ENCODE measurements at places on chromosomes 5 and 9.

- no peak for DNase-seq
Measured at GRCh38 chr5:41459557-41459956, 50.8 kb downstream of the PLCXD3 start.

DNA sequence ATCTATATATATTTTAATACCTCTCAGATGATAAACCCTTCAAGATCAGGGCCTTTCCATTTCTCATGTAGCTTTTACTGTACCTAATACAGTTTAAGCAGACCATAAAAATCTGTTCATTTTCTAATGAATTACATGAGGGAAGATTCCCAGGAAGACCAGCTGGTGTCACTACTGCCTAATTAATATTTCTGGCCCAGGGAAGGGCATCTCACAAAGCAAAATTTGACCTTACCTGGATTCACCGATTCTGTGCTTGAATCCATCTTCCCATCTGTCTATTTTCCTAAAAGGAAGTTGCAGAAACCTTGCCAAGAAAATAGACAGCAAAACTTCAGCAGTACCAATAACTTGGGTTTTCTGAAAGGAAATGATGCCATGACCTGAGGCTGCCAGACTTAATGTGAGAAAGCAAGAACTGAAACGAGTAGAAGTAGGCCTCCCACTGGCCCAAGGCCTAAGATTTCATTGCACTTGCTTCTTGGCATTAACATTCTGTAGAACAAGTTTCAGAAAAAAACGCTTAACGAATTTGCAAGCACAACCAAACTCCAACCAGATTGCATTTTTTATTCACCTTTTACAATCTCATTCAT is 83.0 kb upstream of the GLIS3 start:
- DNase-seq = no peak

DNA sequence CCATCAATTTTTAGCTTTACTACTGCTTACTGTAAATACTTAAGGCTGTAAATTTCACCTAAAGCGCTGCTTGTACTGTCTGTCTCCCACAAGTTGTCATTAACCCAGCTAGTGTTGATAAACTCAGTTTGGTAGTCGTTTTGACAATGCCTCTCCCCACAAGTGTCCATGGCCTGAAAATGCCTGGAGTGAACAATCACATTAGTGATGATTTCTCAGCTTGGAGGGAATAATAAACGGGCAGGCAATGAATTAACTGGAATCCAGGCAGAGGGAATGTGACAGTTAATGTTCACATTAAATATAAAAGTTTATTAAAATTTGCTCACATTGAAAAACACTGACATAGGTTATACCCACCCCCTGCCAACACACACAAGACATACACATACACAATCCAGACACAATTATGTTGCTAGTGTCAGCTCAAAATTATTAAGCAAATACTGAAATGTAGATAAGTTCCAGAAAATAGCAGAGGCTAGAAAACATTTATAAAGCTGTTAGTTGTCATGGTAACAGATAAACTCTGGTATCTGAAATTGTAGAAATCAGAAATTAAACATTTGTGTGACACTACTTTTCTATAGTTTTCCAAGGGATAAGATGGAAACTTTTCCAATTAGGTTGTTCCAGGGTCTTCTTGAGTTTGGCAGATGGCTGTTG is 341.9 kb downstream of the DIRAS2 start:
- no peak for DNase-seq

DNA sequence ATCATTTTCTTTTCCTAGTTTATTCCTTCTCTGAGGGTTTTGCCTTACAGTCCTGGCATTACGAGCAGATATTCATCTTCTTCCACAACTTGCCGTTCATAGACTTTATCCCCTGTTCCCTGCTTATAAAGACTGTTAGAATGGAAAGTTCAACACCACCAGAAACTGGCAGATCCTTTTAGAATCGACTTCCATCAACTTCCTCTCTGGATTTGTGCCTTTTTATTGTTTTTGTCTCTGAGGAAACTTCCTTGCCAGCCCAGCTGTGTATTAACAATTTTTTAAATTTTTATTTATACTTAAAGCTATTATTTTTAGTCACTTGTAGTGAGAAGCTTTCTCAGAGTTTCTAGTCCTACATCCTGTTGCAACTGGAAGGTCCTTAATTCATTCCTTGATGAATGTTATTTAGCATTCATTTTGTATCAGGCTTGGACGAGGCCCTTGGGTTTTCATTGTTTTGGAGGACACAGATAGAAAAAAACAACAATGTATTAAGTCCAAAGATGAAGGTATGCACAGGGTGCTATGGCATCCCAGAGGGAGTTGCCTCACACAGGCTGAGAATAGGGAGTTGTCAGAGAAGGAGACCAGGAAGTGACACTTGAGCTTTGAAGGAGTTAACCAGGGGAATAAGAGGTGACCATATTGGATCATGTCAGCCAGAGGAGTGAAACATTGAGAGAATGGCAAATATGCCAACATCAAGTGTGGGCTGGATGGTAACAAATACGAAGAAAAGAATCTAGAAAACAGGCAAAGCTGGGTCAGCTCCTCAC is 81.3 kb downstream of the ADAMTSL1 start:
- no peak for DNase-seq

DNA sequence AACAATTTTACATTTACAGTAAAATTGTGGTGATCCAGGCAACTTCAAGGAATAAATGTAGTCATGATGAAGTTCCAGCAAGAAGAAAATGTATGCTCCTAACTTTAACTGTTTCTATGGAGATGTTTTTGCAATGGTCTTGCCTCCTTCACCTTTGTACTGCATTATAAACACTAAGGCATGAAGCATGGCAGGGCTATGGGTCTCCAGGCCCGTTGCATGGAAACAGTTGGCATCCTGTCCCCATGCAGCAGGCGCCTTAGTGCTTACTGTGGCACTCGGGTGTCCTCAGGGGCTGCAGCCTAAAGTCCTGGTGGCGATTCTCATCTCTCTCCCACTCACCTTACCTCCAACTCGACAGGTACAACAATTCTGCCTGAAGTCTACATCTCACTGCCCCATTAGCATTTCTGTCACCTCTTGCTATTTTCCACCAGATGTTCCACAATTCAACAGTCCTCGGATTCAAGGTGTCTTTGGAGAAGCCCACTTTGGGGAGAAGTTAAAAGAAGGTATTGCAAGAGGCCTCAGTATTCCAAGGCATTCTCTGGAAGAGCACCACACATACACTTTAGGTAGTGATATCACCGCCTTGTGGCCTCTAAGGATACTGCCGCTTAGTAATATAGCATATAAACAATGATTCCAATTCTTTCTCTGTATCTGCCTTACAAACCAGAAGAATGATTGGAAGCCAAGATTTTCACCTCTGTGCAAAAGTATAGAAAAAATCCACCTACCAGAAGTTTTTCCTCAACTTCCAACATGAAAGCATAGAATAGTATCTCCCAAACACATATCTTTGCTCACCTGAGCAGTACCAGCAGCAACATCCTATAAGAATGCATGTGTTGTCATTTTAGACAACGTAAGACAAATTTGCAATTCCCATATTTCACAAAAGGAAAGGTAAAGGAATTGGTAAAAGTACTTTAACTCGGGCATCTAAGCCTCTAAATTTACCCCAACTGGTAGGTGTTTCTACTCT is 5.1 kb downstream of the LIFR start:
- peak; percentile 29 for DNase-seq

DNA sequence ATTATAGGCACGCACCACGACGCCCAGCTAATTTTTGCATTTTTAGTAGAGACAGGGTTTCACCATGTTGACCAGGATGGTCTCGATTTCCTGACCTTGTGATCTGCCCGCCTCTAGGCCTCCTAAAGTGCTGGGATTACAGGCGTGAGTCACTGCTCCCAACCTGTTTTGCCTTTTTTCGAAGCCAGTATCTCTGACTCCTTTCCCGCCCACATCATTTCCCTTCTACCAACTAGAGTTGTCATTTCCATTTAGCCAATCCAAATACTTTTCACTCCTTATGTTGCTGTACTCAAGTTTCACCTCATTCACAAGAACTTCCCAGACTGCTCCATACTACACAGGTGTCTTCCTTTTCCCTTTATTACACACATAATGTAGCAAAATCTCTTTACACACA is 502.6 kb upstream of the CDH6 start:
- no peak for DNase-seq

- DNase-seq = no peak
Measured at GRCh38 chr5:42655982-42656650, 100.5 kb upstream of the CCDC152 start.

DNA sequence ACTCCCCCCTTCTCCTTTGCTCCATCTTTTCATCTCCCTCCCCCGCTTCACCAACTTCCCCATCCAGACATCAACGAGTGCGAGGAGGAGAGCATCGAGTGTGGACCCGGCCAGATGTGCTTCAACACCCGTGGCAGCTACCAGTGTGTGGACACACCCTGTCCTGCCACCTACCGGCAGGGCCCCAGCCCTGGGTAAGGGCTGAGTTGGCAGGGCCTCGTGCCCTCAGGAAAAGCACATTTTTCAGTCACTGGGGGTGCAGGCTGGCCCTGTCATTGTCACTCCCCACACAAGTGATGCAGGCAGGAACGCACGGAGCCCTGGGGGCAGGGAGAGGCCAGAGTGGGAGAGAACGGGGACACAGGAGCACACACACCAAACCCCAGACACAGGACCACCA is 12.4 kb upstream of the ASS1 start:
- DNase-seq = no peak
